SJCRH30 (cell line): ENCODE measurements at places on chromosomes 7 and 10.
A peak's percentile ranks its signal among the peaks of the same experiment; 100 is the strongest.

DNA sequence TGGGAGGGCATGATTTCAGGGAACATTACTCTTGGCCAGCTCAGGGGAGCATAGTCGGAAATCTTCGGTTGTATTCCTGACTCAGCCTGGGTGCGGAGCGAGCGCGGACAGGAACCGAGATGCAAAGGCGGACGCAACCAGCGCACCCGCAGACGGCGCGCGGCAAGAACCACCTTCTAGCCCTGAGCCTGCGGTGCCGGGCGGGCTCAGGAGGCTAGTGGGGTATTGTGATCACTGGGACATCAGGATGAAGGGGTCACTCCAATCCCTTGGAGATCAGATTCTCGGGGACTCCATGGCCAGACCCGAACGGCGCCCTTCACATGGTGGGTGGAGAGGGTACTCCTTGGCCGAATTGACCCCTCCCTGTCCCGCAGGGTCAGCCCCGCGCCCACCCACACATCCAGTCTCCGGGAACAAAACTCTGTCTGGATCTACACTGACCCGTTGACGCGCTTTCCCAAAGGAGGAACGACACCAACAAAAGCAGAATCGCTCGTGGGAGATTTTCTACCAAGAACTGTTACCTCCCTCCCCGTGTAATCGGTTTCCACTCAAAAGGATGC is 730.5 kb downstream of the ZWINT start:
- no peaks in the 10 kb centered on the region for H3K36me3 ChIP-seq
- peak overlapping the region; percentile 32; the same call in 1 of the 2 replicates for H3K4me3 ChIP-seq
- H3K27ac ChIP-seq: no peak overlapping the region
- no peaks in the 10 kb centered on the region for H3K4me1 ChIP-seq
- DNase-seq: no peak

DNA sequence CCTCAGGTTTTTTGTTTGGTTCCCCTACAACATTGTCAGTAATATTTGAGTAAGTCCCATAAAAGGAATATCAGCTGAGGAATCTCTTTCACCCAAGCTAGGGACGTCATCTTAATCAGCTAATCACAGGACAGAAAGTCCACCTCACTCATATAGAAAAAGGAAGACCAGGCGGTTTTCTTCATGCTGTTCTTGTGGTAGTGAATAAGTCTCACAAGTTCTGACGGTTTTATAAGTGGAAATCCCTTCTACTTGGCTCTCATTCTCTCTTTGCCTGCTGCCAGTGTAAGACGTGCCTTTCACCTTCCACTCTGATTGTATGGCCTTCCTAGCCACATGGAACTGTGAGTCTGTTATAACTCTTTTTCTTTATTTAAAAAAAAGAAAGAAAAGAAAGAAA is 308.1 kb upstream of the PFKP start:
- H3K36me3 ChIP-seq: no peaks in the 10 kb centered on the region
- DNase-seq: no peak
- H3K27me3 ChIP-seq: no peaks in the 10 kb centered on the region

- no peaks in the 10 kb centered on the region for H3K36me3 ChIP-seq
- peaks cover 10% of the 10 kb centered on the region for H3K4me1 ChIP-seq
- DNase-seq: no peak
- no peak overlapping the region for H3K4me3 ChIP-seq
- H3K27ac ChIP-seq: no peak overlapping the region
Measured at GRCh38 chr7:81926-82756, 110.2 kb upstream of the FAM20C start.

DNA sequence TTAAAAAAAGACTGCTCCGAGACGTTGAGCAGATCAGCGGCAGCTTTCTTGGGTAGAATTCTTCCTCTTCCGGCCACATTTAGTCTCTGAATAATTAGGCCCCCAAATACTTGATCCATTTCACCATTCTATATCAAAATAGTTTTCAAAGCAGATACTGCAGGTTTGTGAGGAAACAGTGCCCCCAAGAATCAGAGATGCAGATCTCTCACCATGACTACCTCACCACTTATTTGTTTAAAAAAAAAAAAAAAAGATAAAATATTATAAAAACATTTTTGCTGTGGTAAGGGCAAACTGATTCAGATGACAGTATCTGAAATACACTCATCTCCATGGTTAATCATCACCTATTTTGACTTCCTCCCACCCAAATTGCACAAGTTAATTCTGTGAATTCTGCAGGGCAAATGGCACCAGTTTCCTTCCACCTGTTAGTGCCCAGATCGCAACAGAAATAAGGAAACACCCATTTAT is 210.4 kb downstream of the FAM107B start:
- no peaks in the 10 kb centered on the region for H3K36me3 ChIP-seq
- DNase-seq: no peak
- H3K4me1 ChIP-seq: no peaks in the 10 kb centered on the region
- H3K27me3 ChIP-seq: no peaks in the 10 kb centered on the region

- H3K36me3 ChIP-seq: no peaks in the 10 kb centered on the region
- no peak overlapping the region for H3K27ac ChIP-seq
- DNase-seq: peak; percentile 30
- H3K4me1 ChIP-seq: no peaks in the 10 kb centered on the region
- H3K27me3 ChIP-seq: peaks cover 8% of the 10 kb centered on the region; the same call in 1 of the 2 replicates
Measured at GRCh38 chr10:117165538-117166417, 27.7 kb upstream of the VAX1 start.

- no peaks in the 10 kb centered on the region for H3K36me3 ChIP-seq
- no peaks in the 10 kb centered on the region for H3K4me1 ChIP-seq
- peaks cover 3% of the 10 kb centered on the region; the same call in 1 of the 2 replicates for H3K27me3 ChIP-seq
- no peak for DNase-seq
- no peak overlapping the region for H3K4me3 ChIP-seq
Measured at GRCh38 chr7:41682422-41682821, 20.5 kb downstream of the INHBA start.

DNA sequence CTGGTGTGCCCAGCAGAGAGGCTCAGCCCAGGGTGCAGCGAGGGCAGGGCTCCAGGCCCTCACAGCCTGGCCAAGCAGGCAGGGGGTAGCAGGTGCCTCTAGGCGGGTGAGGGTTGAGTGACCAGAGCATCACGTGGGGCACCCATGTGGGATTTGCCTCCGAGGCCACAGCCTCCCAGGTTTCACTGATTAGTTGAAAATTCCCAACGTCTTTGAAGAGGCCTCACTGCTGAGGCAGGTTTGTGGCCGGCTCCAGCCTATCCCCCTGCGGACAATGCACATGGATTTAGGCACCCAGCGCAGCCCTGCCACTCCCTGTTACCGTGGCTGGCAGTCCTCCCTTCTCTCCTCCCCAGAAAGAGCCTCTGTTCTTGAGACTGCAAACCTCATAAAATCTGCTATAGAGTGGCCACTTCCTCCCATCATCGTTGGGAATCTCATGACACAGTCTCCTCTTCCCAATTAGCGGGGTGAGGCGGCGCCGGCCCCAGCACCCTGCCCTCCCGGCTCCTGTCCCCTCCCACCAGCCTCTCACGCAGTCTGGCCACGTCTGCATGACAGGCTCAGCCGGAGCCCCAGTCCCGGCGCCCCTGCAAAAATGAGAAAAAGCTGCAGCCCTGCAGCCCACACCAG is 10.8 kb downstream of the MYL10 start:
- H3K36me3 ChIP-seq: no peaks in the 10 kb centered on the region
- peaks cover 23% of the 10 kb centered on the region for H3K4me1 ChIP-seq
- H3K4me3 ChIP-seq: no peak overlapping the region
- no peak overlapping the region for H3K27ac ChIP-seq

- H3K4me3 ChIP-seq: no peak overlapping the region
- no peaks in the 10 kb centered on the region for H3K4me1 ChIP-seq
- no peaks in the 10 kb centered on the region for H3K27me3 ChIP-seq
- DNase-seq: no peak
- H3K27ac ChIP-seq: no peak overlapping the region
Measured at GRCh38 chr10:2469802-2470201, 597.5 kb upstream of the PFKP start.

GRCh38 chr10:72254813-72255568 is 18.7 kb upstream of the DDIT4 start:
- peak overlapping the region; percentile 69 for H3K27ac ChIP-seq
- no peaks in the 10 kb centered on the region for H3K36me3 ChIP-seq
- DNase-seq: peak; percentile 83
- H3K4me1 ChIP-seq: peaks cover 36% of the 10 kb centered on the region
- H3K27me3 ChIP-seq: no peaks in the 10 kb centered on the region
- peak overlapping the region; percentile 54 for H3K4me3 ChIP-seq

- no peaks in the 10 kb centered on the region for H3K4me1 ChIP-seq
- H3K27ac ChIP-seq: no peak overlapping the region
- DNase-seq: no peak
- H3K36me3 ChIP-seq: no peaks in the 10 kb centered on the region
- no peak overlapping the region for H3K4me3 ChIP-seq
Measured at GRCh38 chr7:157997471-157997870, 590.2 kb downstream of the PTPRN2 start.

DNA sequence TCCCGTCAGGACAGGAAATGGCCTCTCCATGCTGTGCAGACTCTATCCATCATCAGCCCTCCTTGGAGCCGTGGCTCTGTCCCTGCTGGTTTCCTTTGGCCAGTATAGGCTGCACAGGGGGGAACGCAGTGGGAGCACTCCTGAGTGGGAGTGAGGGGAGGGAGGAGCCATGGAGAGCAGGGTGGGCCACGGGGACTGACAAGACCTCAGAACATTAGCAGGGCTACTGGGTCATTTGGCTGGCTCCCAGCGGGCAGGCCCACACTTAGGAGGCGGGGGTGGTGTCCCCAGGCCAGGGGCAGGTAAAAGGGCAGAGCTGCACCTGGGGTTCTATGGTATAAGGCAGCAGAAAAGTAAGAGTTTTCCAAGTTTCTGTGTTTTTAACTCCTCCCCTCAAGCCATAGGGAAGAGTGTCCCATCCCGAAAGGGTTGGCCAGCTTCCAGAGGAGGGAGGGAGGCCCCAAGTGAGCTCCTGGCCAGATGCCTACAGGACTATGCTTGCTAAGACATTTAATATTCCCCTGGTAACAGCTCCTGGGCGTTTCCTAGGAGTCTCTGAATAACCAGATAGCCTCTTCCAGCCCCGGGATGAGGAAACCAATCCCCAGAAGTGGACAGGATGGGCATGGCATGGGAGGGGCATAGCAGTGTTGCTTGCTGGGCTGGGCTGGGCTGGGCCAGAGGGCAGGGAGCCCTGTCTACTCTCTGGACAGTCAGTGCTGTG is 5.5 kb upstream of the OPN4 start:
- peak overlapping the region; percentile 29 for H3K4me3 ChIP-seq
- peaks cover 56% of the 10 kb centered on the region for H3K4me1 ChIP-seq
- H3K27ac ChIP-seq: peak overlapping the region; percentile 59

DNA sequence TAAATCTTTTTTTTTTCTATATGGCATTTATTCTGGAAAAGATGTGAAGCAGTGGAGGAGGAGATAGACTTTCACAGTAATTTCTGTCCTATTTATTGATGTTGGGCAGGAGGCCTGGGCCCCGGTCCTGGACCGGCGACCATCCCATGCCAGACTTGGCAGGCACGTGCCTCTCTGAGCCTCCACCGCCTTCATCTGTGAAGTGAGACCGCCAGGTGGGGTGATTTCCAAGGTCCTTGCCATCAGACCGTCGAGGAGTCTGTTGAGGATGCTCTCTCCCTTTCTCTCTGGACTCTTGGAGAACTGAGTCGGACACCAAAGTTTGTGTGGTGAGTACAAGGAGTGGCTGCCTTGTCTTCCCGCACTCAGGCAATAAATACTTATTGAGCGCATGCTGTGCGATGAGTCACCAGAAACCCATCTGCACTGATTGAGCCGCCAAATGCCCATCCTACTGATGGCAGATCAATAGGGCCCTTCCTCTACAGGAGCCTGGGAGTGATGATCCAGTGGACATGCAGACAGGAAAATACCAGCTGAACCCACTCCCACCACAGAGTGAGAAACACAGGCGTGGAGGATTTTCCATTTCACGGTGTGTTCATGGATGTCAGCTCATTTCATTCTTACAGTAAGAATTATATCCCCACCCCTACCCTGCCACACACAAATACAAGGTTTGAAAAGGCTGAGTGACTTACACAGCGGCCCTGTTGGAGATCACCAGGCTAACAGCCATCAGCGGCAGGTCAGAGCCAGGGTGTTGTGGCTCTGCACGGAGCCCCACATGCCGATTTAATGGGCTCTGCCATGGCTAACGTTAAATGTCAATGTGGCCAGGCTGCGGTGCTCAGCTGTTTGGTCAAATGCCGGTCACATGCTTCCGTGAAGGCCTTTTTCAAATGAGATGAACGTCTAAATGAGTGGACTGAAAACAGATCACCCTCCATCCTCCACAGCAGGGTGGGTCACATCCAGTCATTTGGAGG is 11.5 kb upstream of the PRKAG2 start:
- no peak overlapping the region for H3K4me3 ChIP-seq
- DNase-seq: peak; percentile 47

DNA sequence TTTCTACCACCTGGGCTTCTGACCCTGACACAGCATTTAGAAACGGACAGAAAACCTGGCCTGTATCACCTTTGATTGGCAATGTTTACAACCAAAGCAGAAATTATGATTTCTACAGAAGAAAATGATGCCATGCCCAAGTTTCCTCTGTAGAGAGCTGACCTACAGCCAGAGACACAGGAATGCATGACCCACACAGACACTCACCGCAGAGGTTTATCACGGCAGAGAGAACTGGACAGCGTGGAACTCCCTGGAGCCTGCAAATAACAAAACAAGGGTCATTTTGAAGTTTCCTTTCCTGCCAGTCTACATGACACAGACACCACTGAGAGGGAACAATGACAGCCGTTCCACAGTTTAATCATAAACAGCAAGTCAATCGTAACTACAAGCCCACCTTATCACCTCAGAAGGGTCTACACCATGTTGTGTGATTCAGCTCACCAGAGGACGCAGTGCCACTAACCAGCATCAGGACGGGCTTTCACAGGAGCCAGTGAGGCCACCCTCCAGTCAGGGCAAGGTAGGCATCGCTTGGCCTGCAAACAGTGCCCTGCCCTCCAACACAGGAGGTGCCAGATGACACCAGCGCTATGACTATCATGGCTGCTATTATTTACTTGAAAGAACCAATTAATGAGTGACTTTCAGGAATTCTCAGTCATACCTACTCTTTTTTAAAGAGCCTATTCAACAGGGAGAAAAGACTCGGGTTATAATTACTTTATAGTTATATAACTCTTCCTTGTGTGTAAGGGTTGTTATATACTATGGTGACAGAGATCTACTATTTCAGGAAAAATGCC is 139.9 kb downstream of the TNS3 start:
- no peak overlapping the region for H3K27ac ChIP-seq
- H3K4me1 ChIP-seq: peaks cover 3% of the 10 kb centered on the region
- no peak for DNase-seq
- no peak overlapping the region for H3K4me3 ChIP-seq

GRCh38 chr10:91925022-91925320 is 1.4 kb downstream of the BTAF1 start:
- H3K27me3 ChIP-seq: no peaks in the 10 kb centered on the region
- no peaks in the 10 kb centered on the region for H3K4me1 ChIP-seq
- no peak overlapping the region; the same call in 1 of the 2 replicates for H3K27ac ChIP-seq
- H3K36me3 ChIP-seq: no peaks in the 10 kb centered on the region
- DNase-seq: no peak
